ENCODE measurements at places on chromosomes 7 and 10.

DNA sequence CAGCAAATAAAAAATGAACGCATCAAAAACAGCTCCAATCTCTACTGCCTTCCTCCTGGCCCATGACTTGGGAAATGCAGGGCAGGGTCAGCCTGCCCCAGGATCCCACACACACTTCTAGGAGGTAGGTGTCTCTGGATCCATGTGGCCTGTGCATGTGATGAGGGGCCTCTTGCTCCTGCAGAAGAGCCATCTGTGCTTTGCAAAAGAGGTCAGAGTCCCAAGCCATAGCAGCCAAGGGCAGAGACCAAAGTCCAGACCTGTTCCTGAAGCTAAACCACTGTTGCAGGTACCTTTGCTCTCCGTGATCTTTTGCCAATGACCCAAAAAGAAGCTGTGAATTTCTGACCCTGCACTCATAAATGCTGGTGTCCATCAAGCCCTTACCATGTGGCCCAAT is 57.1 kb downstream of the KCNMA1 start:
- DNase-seq = no peak

DNA sequence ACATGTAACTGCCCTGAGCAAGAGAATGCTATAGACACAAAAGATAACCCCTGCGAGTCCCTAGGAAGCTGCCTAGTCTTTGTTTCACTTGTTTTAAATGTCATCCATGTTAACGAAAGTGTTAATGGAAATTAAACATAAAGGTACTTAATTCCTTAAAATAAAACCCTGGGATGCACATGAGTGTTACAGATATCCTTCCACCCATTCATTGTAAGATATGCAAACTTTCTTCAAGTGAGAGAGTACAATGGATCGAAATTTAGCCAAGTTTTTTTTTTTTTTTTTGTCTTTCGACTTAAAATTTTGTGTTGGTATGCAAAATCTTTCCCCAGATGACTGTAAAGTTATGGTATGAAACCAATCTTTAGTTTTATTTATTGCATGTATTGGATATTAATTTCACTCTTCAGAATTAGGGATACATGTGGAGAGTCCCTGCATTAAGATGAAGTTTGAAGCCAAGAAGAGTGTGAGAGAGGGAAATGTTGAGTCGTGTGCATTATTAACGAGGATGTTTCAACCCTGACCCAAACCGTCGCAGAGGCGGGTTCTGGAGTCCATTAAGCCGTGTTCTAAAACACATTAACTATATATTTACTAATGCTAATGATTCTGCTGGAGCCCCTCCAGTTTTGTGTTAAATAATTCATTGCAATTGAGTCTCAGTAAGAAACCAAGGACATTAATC is 1.6 kb downstream of the CDK14 start:
- no peak for DNase-seq

GRCh38 chr10:60733826-60734225 is 44.5 kb upstream of the CDK1 start:
- DNase-seq = no peak

GRCh38 chr10:81918766-81919165 is 43.8 kb downstream of the NRG3 start:
- no peak for DNase-seq

DNA sequence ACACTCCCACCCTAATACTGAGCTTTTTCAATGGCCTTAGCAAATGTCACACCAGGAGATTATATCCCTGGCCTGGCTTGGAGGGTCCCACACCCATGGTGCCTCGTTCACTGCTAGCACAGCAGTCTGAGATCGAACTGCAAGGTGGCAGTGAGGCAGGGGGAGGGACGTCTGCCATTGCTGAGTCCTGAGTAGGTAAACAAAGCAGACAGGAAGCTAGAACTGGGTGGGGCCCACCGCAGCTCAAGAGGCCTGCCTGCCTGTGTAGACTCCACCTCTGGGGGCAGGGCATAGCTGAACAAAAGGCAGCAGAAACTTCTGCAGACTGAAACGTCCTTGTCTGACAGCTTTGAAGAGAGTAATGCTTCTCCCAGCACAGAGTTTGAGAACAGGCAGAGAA is 338.9 kb upstream of the MBL2 start:
- DNase-seq = no peak

- DNase-seq = no peak
Observed at GRCh38 chr10:29119374-29119773, 169.5 kb upstream of the LYZL1 start.

DNA sequence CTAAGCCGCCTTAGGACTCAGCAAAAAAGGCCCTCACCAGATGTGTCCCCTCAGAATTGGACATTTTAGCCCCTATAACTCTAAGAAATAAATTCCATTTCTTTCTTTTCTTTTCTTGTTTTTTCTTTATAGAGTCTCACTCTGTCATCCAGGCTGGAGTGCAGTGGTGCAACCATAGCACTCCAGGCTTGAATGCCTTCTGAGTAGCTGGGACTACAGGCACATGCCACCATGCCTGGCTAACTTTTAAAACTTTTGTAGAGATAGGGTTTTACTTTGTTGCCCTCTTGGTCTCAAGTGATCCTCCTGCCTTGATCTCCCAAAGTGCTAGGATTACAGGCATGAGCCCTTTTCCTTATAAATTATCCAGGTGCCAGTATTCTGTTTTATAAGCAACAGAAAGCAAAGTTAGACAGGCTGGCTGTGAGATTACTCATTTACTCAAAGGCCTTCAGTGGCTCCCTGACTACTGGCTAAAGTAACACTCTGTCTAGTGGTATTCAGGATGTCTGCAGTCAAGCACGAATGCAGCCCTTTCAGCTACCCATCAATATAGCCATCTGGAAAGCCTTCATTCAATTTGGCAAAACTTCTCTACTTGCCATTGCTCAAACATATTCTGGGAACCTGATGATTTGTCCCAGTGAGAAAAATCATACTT is 128.6 kb downstream of the ICA1 start:
- no peak for DNase-seq

- DNase-seq = peak; percentile 79
Observed at GRCh38 chr7:21923658-21924057, 22.0 kb downstream of the CDCA7L start.

- DNase-seq = no peak
Observed at GRCh38 chr7:42960762-42961161, 28.6 kb downstream of the MRPL32 start.

Measured in DMS79 treated with DMSO at 0.1 percent for 48 hours (cell line).